Nucleus accumbens (tissue), 56 donors: ENCODE measurements at places on chromosomes 12 and 14.
A peak's percentile ranks its signal among the peaks of the same experiment; 100 is the strongest.

GRCh38 chr14:105271224-105271890 lies 23.0 kb downstream of the BTBD6 start:
- no peak for DNase-seq

DNA sequence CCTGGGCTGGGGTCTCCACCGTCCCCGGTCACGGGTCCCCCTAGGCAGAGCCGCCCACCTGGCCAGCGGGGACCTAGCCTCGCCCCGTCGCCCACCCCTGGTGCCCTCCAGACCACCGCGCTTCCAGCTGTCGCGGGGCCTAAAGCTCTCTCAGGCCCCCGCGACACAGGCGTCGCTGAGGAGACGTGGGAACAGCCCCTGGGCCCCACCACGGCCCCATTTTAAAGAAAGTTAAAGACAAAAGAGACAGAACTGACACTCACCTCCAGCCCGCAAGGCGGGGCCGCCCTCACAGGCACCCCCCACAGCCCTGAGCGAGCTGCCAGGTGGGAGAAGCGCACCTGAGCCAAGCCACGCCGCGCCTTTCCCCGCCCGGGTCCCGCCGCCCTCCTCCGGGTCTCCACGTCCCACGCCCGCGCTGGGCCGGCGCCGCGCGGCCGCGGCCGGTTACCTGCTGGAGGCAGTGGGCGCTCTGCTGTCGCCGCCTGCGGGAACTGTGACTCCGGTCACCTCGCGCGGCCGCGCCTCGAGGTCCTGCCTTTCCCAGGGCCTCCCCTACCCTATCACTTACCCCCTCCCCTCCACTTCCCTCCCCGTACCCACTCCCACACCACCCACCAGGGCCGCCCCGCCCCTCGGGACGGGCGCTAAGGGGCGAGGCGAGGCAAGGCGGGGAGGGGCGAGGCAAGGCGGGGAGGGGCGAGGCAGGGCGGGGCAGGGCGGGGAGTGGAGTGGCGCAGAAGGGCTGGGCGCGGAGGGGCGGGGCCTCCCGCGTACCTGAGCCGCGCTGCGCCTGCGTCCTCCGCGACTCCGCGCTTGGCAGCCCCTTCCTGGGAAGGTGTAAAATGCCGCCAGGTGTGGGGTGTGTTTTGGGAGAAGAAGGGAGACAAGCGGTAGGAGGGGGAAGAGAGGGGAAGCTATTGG lies 31.2 kb downstream of the TC2N start:
- DNase-seq, result peak; percentile 53

GRCh38 chr14:79091381-79091963 lies 921.3 kb downstream of the NRXN3 start:
- no peak for DNase-seq

- DNase-seq, result no peak
Measured at GRCh38 chr12:28369483-28369882, 179.2 kb downstream of the CCDC91 start.

GRCh38 chr14:68676511-68676943 lies 116.3 kb downstream of the ZFP36L1 start:
- no peak for DNase-seq

- no peak for DNase-seq
Measured at GRCh38 chr14:96627386-96627785, 125.2 kb downstream of the PAPOLA start.

- no peak for DNase-seq
Measured at GRCh38 chr14:93943052-93943451, 15.9 kb downstream of the FAM181A start.

- no peak for DNase-seq
Measured at GRCh38 chr14:38710881-38711280, 392.2 kb downstream of the SEC23A start.

DNA sequence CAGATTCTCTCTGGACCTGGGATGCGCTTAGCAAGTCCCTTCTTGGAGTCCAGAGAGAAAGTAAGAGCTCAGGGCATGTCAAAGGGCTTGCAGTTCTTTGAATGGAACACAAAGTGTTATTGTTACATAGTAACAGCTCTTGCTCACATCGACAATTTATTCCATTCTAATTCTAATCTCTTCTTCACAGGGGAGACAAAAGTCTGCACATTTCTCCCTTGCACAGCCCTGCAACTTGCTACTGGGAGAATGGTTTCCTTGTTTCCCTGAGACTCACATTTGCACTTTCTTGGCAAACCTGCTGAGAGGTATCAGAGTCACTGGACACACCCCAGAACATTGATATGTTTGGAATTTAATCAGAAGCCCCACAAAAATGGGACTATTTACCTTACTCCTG lies 209.9 kb upstream of the IGF1 start:
- no peak for DNase-seq

- DNase-seq, result no peak
Measured at GRCh38 chr12:76422154-76422542, 73.9 kb upstream of the BBS10 start.

DNA sequence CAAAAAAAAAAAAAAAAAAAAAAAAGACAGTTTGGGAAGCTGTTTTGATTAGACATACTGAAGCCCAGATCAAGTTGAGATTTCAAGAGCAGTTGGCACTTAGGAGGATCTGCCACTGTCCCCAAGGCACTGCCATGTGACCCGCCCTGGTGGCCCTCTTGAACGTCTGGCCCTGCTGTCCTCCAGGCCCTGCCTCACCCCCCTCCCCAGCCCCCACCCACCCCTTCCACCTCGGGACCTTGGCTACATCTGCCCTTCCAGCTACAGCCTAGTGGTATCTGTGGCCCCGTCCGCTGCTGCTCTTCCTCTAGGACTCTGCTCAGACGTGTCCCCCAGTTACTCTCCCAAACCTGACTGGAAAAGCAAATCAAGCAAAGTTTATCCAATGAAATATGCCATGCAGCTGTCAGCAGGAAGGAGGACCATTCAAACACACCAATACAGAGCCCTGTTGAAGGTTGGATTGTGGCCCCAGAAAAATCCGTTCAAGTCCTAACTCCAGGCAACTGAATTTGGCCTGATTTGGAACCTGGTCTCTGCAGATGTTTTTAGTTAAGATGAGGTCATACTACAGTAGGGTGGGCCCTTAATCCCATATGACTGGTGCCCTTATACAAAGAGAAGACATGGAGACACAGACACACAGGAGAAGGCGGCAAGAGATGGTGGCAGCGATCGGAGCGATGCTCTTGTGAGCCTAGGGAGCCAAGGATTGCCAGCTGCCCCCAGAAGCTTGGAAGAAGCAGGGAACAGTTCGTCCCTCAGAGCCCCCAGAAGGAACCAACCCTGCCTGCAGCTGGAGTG lies 17.7 kb downstream of the SLC25A29 start:
- DNase-seq, result no peak

DNA sequence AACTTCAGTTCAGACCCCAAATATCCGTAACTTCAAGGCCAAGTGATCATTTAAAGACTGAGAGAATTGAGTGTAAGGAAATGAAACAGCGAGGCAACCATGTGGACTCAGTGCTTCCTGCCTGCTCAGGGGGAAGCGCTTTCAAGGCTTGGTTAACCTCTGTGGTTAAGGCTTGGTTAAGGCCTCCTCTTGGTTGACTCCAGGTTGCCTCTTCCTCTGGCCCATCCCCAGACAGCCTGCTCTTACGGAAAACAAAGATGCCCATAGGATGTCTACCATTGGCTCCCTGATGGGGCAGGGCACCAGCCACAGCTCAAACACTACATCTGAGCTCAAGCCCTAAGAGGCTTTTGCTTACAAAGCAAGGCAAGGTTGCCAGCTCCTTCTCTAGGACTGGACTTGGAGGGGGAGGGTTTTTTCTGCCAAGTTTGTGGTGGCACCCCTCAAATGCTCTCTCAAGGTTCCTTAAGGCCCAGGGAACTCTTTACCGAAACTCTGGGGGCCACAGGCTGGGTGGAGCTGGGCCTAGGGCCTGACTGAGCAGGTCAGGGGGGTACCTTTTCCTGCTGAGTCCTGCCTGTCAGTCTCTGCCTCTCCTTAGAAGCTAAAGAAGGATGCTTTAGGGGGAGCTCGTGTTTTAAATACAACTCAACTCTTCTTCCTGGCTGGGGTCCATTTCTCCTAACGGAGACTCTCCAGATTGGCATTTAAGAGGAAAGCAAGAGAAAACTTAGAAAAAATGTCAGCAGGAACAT lies 13.7 kb downstream of the COL2A1 start:
- DNase-seq, result no peak

DNA sequence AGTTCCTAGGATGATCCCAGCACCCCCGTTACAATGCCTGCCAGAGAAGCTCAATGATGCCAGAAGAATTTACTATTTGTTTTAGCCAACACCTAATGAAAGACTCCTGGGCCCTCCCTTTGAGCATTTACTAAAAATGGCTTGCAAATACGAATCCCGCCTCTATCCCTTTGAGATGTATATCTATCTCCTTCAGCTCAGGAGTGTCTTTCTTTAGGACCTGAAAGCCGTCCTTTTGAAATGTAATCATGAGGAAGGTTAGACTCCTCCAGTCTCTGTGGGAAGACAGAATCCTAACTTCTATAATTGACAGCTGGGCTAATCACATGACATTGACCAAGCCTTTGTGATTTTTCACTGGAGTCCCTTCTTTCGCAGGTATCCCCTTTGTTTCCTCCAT lies 19.2 kb upstream of the DYNC1H1 start:
- DNase-seq, result no peak

GRCh38 chr12:113680868-113681267 lies 209.2 kb upstream of the LHX5 start:
- no peak for DNase-seq

GRCh38 chr12:52879394-52880351 lies 25.2 kb downstream of the KRT8 start:
- DNase-seq, result peak; percentile 46

GRCh38 chr12:49671031-49671765 lies 36.0 kb downstream of the FMNL3 start:
- no peak for DNase-seq

DNA sequence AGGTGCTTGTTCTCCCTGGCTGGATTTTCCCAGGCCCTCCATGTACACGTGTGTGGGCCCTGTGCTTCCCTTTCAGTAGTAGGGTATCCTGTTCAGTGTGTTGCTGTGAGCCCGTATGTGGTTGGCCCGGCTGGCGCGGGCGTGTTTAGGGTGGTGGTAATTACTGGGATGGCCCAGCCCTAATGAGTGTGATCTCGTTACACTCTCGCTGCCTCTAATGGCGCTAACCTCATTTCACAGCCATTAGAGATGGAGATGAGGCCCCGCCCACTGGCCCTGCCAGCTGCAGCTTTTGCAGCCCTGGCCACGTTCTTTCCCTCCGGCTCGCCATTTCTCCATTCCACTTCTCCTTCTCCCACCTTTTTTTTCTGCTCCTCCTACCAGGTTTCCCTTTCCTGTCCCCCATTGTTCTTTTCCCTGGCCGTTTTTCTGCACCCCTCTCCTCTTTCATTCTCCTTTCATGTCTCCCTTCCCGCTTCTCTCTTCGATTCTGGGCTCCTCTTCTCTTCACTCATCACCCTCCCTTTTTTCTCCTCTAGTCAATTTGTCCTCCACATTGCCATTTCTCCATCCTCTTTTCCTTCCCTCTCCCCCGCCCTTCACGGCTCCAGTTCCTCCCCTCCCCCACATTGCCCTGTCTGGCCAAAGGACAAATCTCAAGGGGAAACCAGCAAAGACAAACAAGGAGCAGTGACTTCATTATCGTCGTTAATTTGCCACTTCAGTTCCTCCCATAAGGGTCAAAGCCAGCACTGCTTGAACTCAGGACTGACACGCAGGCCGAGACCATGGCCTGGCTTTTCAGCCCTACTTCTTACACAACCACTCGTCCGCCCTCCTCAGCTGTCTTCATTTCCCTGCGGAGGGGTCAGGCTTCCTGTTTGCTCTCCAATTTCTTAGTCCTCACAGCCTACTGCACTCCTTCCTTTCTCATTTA lies 6.8 kb downstream of the ZFHX2 start:
- peak; percentile 19 for DNase-seq

DNA sequence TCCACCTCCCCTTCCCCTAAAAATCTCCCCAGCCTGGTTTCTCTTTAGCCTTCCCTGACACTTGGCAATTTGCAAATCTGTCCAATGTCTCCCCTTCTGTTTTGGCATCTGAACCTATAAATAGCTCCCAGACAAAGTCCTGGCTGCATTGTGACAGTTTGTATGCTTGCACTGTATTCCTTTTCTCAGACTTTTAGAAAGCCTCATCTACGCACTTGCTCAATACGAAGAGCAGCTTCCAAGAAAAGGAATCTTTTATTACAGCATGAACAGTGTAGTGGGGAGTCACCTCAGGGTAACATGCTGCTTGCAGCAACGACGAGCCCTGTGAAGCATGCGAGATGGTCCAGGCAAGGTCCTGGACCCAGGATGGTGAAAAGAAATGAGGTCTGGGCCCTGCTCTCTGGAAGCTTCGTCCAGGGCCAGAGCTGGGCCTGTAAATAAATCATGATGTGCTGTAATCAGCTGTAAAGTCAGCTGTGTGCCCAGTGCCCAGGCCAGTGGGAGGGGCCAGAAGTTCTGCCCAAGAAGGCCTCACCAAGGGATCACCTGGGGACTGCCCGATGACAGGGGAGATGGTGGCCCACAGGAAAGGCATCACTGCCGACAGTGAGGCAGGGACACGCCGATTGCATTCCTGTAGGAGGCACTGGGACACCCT lies 88.3 kb downstream of the RIN3 start:
- DNase-seq, result no peak
